ENCODE measurements at places on chromosomes 6 and 20.

DNA sequence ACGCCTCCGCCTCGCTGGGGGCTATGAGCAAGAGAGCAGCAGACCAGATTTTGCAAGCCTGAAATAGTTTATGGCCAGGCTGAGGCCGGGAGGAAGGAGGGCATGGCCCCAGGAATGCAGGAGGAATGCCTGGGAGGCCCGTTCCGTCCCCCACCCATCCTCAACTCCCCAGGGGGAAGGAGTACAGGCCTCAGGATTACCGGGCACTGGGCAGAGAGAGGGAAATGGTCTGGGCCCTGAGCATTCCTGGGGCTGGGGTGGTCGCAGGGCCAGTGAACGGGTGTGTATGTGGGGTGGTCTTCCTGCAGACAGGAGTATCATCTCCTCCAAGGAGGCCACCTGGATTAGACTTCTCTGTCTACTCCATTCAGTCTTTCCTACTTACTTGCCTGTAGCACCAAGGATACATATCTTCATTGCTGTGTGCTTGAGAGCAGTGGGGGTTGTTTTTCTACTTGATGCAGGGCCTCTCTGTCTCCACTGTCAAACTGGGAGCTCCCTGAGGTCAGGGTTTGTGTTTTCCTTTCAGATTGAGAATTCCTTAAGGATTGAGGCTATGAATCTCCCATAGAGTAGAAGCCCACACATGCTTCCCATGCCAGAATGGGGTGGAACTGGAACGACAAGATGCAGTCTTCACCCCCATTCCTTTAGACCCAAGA, 81.3 kb downstream of the VEGFA start:
- no peak for DNase-seq

DNA sequence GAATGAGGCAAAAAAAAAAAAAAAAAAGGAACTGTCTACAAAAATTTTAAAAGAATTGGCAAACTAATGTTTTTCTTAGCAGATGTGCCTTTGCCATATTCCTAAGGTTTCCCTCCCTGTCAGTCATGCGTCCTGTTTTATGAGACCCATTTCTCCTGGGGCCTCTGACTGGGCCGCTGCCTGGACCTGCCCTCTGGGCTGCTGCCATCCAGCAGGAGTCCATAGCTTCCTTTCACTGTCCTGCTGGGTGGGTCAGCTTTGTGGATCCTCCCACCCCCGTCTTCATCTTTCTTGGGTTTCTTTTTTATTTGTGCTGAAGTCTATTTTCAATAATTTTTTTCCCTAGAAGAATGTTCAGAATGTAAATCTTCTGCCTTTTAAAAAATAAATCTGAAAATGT, 110.8 kb upstream of the SCP2D1 start:
- no peak for DNase-seq

DNA sequence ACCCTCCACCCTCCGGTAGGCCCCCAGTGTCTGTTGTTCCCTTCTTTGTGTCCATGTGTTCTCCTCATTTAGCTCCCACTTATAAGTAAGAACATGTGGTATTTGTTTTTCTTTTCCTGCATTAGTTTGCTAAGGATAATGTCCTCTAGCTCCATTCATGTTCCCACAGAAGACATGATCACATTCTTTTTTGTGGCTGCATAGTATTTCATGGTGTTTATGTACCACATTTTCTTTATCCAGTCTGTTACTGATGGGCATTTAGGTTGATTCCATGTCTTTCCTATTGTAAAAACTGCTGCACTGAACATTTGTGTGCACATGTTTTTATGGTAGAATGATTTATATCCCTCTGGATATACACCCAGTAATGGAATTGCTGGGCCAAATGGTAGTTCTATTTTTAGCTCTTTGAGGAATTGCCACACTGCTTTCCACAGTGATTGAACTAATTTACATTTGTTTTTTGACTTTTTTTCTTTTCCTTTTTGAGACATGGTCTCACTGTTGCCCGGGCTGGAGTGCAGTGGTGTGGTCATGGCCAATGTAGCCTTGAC, 4.5 kb downstream of the KPNA5 start:
- no peak for DNase-seq

- no peak for DNase-seq
Measured at GRCh38 chr20:1724901-1725300, 67.3 kb upstream of the SIRPG start.

GRCh38 chr6:138797806-138798446, 2.0 kb downstream of the ECT2L start:
- no peak for DNase-seq

Data from SW480 (cell line).